ENCODE measurements at places on chromosomes 3 and 15.

GRCh38 chr3:141764986-141765385 is 1.8 kb downstream of the GRK7 start:
- DNase-seq = no peak

- DNase-seq = no peak
Measured at GRCh38 chr3:142940000-142940399, 23.5 kb downstream of the PAQR9 start.

DNA sequence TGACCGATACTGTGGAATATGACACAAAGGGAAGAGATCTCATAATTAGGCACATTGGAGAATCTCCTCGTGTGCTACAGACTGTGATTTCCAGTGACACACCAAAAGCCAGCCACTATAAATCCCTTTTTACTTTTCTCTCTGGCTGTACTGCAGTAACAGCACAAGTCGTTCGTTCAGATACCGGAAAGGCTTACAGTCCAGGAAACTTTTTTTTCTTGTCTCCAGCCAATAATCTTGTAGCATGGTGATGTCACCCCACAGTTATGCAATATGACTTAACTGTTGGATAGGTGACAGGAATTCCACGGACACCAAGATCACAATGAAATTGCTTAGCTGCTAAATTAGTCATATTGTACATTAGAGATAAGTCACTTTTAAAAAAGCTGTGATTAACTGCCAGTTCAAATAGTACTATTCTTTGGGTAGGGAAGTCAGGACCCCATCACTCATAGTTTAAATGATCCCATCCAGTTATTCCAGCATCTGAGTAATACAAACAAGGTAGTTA is 36.3 kb upstream of the TSC22D2 start:
- no peak for DNase-seq

GRCh38 chr15:85872125-85872524 is 77.4 kb upstream of the KLHL25 start:
- no peak for DNase-seq

DNA sequence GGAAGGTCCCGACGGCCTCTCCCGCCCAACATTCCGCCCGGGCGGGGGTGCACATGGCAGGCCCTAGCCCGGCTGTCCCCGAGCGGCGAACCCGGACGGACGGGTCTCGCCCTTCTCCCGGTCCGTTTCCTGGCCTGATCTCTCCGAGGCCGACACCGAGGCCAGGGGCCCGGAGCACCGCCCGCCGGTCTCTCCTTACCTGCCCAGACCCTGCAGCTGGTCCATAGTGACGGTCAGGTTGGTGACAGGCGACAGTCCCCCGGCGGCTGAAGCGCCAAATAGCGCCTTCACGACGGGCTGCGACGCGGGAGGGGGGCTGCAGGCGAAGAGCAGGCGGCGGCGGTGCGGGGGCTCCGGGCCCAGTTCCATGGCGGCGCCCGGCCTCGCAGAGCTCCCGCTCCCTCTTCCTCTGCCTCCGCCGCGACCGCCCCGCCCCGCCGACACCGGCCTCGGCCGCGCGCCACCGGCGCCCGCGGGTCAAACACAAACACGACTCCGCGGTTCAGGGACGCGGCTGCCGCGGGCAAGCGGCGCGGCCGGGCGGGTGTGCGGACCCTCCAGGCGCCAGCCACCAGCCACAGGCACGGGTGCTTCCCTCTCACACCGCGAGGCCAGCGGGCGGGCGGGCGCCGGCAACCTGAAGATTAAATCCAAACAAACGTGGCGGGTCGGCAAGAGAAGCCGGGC is 495 bp downstream of the CDC25A start:
- no peak for DNase-seq

DNA sequence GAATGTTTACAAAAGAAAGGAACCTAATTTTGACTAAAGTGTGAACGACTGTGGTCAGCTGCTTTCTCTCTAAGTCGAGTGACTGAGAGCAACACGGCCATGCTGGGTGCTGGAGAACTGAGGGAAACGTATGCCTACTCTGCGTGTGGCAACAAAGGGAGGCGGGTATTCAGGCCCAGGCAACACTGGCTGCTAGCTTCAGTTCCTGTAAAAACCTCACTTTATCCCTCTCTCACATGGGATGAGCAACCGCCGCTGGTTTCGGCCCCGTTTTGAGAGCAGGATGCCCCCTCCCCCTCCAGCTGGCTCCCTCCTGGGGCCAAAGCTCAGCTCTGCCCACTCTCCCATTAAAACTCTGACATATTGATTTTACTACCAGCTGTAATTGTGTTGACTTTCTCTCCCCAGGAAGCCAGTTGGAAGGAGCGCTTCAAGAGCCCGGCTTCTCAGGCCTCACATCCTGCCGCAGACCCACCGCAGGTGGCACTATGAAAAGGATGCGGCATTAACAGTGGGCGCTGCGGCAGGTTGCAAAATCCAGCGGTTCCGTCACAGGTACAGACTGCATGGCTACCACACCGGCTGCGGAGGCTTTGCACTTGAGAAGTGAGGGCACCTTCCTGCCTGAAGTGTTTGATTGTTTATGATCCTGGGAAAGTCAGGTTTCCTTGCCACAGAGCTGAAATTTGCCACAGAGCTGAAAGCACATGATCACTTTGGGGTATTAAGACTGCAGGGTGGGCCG is 12.7 kb downstream of the PLXND1 start:
- DNase-seq = peak; percentile 33

DNA sequence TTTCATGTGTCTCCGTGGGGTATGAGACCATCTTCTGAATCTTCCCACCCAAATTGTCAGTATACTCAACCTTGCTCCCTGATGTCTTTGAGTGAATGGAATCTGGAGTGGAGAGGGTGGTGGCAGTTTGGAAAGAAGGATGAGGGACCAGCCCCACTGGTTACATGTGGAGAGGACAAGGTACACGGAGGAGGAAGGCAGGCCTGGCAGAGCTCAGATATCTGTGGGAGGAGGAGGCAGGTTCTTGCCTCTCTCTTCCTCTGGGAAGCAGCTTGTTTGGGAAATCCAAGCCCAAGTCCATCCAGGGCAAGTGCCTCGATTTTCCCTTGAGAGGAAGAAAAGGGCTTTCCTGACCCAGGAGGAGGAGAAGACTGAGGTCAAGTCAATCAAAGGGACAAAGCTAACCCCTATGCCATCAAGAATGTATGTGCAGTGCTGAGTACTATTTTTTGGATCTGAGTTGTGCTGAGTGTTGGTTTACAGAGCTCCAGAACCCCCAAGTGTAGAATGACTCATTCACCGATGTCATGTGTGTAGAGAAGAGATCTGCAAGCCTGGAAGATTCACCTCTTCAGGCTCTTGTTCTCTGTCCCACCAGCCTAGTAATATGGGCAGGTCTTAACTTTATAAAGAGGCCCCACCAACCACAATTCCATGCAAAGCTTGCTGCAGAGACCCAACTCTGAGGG is 19.8 kb upstream of the LOXL1 start:
- no peak for DNase-seq

- DNase-seq = no peak
Measured at GRCh38 chr3:115351193-115351592, 204.1 kb upstream of the ZBTB20 start.

DNA sequence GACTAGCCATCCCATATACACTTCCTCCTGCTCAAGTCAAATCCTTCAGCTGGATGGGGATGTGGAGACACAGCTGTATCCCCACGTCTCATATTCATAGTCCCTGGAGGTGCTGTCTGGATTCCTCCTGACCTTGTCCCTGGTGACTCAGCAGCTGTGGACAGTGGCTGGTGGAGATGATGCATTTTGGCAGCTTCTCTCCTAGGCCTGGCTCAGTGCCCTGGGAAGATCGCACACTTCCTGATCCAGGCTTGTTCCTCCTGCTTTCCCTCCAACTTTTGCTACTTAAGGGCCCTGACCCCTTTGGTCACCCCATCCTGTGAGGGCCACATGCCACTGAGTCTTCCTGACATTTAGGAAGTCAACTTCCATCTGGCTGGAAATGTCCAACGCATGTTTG is 44.4 kb downstream of the ADAMTSL3 start:
- no peak for DNase-seq

DNA sequence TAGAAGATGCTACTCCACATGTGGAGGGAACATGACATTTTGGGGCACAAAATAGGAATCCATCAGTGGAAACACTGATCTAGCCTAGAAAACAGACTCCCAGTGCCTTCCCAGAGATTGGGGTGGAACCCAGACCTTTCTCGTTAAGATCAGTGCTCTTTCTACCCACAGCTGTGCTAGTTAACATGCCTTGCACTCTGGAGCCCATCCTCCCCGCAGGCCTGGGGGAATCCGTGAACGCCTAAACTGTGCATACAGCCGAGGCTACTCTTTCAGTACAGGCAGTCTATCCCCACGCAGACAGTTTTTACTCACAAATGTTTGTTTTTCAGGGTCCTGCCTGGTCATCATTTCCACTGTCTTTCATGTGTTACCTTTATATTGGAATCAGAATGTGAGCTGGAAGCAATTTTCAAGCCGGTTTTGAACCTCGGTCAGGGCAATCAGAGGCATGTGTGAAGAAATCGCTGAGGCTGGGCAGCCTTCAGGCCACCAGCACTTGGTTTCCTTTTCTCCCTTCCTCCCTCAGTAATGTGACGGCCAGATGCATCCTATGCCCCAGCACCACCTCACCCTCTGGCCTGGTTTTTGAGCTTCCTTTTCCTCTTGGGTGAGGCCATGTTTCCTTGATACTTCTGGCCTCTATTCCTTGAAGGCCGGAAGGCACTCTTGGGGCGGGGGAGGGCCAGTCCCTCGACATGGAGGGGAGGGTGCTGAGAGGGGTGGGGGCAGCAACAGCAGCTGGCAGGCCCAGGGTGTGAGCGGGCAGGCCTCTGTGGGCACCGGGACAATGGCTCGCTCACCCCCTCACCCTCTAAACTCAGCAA is 123.6 kb upstream of the GALNT15 start:
- no peak for DNase-seq

- no peak for DNase-seq
Measured at GRCh38 chr3:115162759-115163158, 15.7 kb upstream of the ZBTB20 start.

DNA sequence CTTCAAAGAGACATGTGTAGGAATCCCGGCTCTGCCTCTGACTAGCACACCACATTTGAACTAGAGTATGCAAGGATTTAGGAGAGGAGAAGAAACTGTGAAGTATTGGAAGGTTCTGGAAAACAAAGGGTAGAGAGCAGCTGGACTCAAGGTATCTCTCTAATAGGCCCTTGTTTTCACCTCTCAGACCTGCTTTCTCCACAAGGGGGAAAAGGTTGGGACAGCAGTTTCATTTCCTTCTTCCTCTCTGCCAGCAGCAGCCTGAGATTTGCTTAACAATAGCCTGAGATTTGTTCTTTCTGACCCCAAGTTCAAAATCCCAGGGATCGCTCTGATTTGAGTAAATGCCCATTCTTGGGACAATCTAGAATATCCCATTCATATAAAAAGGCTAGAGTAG is 430.6 kb upstream of the MCTP2 start:
- DNase-seq = no peak

- DNase-seq = no peak
Measured at GRCh38 chr15:40247406-40247971, 8.6 kb downstream of the PAK6 start.

GRCh38 chr15:83207660-83208366 is at the start of gene HDGFL3:
HDGFL3 (minus strand) TSS chr15:83207823; CDS start chr15:83207414, 409 bp downstream.
- DNase-seq = no peak
